ENCODE measurements at places on chromosomes 6 and 20.

GRCh38 chr6:52749556-52750152 lies 13.6 kb downstream of the GSTA2 start:
- DNase-seq: no peak

GRCh38 chr6:3721810-3722621 lies 29.5 kb downstream of the PXDC1 start:
- DNase-seq: no peak

DNA sequence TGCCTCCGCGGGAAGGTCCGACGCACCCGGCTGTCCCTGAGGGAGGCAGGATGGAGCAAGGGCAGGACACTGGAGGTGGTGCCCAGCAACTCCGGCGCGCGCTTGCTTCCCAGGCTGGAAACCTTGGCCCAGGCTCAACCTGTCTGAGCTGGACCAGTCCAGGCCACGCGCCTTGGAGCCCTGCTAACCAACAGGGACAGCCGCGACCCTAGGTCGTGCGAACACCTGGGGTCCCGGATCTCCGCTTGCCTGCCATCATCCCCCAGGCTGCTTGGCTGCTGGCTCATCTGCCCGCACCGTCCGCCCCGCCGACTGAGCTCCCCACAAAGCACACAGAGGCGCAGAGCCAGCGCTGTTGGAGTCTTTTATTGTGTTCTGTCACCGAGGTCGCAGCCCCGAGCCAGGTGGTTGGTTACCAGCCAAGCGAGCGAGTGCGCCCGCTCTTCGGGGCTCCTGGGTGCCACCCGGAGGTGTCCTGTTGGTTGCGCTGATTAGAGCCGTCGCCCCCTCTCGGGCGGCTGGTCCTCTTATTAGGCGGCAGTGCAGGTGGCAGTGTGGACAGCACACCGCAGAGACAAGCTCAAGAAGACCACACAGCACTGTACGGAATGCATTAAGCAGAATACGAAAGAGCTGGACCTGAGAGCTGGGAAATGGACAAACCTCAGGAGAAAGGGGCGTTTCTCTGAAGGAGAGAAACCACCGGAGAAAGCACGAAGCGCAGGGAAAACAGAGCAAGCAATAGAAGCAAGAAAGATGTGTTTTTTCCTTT lies 3.8 kb downstream of the COL12A1 start:
- DNase-seq: no peak

GRCh38 chr20:50054626-50055511 lies 58.1 kb downstream of the UBE2V1 start:
- no peak for DNase-seq

DNA sequence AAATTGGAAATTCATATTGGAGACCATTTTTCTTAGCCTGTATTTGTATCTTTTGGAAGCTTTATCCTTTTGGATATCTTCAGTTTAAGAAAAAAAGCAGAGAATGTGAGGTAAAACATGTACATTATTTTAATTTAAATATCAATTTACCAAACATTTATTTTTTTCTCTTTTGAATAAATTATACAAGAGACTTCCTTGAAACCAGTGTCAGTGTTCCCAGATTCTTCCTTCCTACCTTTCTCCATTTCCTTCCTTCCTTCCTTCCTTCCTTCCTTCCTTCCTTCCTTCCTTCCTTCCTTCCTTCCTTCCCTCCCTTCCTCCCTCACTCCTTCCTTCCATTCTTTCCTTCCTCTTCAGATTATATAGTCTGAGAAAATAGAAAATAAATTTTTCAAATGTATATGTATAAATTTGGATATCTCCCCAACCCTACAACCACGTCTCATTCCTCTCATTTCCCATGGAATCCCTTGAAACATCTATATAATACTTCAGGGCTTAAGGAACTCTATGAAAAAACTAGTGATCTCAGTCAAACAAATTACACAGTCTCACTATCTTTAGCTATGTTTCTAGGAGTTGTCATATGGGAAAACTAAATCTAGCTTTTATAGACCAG lies 528.4 kb downstream of the GRIK2 start:
- no peak for DNase-seq

GRCh38 chr6:137705160-137706082 lies 161.6 kb upstream of the TNFAIP3 start:
- DNase-seq: peak; percentile 68

- DNase-seq: no peak
Measured at GRCh38 chr6:7414811-7415210, 25.2 kb downstream of the RIOK1 start.

- DNase-seq: no peak
Measured at GRCh38 chr20:17843246-17844132, 125.1 kb downstream of the SNX5 start.

- DNase-seq: no peak
Measured at GRCh38 chr6:74889635-74890034, 316.2 kb downstream of the COL12A1 start.

- peak; percentile 63 for DNase-seq
Measured at GRCh38 chr6:139027620-139028182, 844 bp upstream of the ABRACL start.

- DNase-seq: no peak
Measured at GRCh38 chr20:61157301-61157700, 94.8 kb upstream of the CDH4 start.

Data from activated naive CD8-positive, alpha-beta T cell treated with anti-CD3 and anti-CD28 coated beads for 36 hours (primary cell).